AG09319 (cell line): ENCODE measurements at places on chromosomes 16 and 17.

GRCh38 chr17:75854881-75855309 is 240 bp downstream of the WBP2 start:
- DNase-seq = no peak

- no peak for DNase-seq
Observed at GRCh38 chr16:90046971-90047713, 27.9 kb upstream of the DBNDD1 start.

- no peak for DNase-seq
Observed at GRCh38 chr16:84759061-84759460, 59.3 kb downstream of the USP10 start.

GRCh38 chr17:77371117-77371887 is 230.5 kb downstream of the SEC14L1 start:
- DNase-seq = no peak

DNA sequence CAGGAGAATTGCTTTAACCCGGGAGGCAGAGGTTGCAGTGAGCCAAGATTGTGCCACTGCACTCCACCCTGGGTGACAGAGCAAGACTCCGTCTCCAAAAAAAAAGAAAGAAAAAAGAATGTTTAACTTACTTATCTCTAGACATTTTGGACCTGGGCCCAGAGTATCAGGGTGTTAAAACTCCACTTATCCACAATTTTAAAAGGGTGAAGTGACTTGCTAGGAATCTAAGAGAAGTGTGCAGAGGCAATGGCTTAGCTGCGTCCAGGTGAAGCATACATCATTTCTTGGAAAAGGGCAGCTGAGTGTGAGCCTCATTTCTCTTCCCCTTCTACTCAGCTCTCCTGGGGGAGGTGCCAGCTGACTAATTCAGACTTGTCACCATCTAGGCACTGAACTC is 25.1 kb downstream of the ALDH3A2 start:
- no peak for DNase-seq
